Activated CD8-positive, alpha-beta memory T cell treated with anti-CD3 and anti-CD28 coated beads for 1 hour (primary cell): ENCODE measurements at places on chromosomes 7 and 10.

DNA sequence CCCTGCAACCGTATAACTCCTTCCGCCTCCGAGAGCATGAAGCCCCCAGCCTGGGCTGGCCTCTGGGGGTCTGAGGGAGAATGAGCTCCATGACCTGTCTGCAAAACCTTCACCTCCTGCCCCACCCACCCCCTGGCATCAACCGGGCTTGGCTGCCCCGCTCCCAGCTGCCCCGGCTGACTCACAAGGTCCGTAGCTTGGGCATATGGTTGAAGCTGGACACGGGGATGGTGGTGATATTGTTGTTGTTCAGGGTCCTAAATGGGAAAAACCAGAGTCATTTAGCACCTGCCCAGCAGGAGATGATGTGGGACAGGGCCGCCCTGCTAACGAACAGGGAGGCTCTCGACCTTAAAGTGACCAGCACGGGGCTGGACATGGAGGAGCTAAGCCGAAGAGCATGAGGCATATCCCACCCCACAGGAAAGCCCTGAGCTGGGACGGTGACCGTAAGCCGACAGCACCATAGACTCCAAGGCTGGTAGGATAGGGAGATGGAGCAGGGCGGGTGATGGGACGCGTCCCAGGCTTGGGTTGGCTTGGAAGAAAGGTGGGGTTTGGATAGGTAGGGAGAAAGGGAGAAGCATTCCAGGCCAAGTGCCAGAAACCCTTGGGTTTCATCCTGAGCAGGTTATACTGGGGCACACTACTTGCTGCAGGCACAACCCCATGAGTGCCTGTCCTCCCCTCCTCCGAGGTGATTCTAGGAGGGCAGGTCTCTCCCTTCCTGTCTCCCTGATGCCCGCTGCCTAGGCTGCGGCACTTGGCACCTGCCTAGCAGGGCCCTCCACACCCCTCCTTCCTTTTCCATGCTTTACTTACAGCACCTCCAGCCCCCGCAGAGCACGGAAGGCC is 121.5 kb downstream of the SLIT1 start:
- no peak for DNase-seq

- DNase-seq: no peak
Measured at GRCh38 chr10:78212060-78212785, 178.6 kb downstream of the RPS24 start.

GRCh38 chr10:992871-993270 is 4.6 kb downstream of the GTPBP4 start:
- DNase-seq: no peak

GRCh38 chr10:64040781-64041180 is 519.6 kb downstream of the REEP3 start:
- DNase-seq: no peak
